Inflammatory macrophage (primary cell): ENCODE measurements at places on chromosomes 1 and 21.
A peak's percentile ranks its signal among the peaks of the same experiment; 100 is the strongest.

- no peak for DNase-seq
Measured at GRCh38 chr1:154572468-154573167, 5.0 kb downstream of the CHRNB2 start.

GRCh38 chr1:94608142-94608851, 66.7 kb upstream of the F3 start:
- no peak for DNase-seq

GRCh38 chr1:215273838-215274516, 191.4 kb downstream of the KCNK2 start:
- DNase-seq = no peak

- peak; percentile 94 for DNase-seq
Measured at GRCh38 chr21:45078877-45079281, 4.5 kb downstream of the ADARB1 start.

DNA sequence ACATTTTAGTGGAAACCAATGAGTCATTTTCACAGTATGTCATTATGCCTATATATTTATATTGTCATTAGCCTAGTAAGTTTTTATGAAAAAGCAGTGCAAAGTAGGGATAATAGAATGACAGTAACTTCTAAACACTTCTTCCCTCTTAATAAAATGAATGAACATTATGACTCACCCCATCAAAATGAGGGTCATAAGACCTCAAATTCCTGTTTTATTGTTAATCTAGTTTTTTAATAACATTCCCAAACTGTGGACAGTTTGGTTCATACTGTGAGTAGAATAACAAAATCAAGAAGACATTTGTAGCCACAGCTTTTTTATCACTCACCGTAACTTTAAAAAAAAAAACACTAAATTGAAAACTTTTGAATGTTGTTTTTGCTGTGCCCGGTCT, 160.5 kb downstream of the LRRC40 start:
- DNase-seq = no peak

DNA sequence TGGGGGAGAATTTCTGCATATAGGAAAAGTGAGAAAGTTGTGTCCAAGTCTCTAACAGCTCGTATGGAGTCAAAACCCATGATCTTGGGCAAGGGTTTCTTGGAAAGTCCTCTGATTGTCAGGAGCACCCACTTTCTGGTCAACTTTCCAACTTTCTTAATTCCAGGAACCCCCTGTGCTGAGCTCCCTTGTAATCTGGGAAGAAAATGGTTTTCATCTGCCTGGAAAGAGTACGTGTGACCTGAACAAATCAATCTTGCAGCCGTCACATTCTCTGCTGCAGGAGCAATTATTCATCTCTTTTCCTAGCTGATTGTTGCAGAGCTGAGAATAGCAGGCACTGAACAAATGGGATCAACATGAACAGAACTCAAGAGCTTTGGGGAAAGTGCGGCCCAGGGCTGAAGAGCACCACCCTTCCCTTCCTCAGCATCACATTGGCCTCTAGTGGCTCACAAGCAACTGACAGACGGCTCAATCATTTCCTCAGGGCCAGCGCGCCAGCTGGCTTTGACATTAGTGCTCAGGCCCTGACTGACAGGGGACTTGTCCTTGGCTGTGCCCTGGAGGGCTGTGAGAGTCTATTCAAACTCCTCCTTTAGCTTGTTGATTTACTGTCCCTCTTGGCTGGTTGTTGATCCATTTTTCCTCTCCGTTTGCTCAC, 295.2 kb downstream of the HLX start:
- peak; percentile 66 for DNase-seq

- DNase-seq = peak; percentile 57
Measured at GRCh38 chr21:33302055-33302454, 22.7 kb upstream of the IFNAR1 start.

DNA sequence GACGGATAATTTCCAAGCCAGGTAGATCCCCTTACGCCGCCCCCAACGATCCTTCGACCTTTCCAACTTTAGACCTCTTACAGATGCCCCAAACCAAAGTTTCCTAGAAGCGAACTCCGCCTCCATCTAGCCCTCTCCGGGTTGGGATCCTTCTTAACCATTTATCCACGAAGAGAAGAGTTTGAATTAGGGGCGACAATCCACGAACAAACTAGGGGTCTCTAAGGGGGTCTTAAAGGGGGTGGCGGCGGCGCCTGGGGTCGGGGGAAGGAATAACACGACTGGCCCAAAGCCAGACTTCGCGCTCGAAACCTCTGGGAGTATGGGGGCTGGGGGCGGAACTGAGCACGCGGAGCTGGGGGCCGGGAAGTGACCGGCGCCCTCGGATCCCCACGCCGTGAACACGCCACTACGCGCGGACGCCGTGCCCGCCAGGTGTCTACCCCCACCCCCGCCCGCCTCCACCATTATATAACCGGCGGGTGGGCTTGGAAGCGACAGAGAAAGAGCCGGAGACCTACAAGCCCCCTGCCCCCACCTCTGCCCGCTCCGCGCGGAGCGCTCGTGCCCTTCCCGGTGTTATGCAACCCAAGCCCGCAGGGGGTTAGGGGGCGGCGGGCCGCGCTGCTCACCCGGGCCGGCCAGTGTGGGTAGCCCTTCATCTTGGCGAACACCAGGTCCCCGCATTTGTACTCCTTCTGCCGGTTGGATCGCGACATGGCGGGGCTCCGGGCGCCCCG, 594 bp downstream of the HDGF start:
- peak; percentile 20 for DNase-seq

- peak; percentile 76 for DNase-seq
Measured at GRCh38 chr1:145891587-145892485, 6.2 kb upstream of the ANKRD35 start.

GRCh38 chr1:239819096-239819495, 272.6 kb upstream of the FMN2 start:
- no peak for DNase-seq

GRCh38 chr1:217062586-217062985, 339.4 kb upstream of the ESRRG start:
- no peak for DNase-seq

DNA sequence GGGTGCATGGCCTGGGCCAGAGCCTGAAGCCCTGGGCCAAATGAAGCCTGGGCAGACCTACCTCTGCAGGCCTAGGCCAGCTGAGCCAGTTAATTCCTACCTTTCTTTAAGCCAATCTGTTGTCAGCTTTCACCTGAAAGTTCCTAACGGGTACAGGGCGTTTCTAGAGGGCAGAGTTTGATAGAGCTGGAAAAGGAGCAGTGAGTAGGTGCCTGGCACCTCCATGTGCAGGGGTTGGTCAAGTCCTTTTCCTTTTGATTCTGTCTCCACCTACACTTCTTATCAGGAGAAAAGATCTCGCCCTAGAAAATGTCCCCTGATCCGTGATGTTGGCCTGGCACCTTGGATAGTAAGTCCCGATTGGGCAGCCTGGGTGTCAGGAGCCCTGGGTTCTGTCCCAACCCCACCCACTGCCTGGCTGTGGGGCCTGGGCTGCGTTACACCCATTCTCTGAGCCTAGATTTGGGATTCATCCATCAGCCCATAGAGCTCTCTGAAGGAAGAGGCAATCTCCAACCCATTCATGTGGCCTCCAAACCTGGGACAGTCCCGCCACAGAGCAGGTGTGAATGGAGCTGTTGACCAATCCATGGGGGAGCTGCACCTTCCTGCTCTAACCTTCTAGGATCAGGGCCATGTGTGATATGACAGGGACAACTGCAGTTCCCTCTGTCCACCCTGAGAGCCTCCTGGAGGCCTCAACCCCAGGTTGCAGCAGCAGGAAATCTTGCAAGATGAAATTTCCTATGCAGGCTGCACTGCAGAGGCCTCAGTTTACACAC, 304.3 kb downstream of the MATN1 start:
- DNase-seq = no peak

GRCh38 chr1:234899041-234899729, 229.5 kb downstream of the TOMM20 start:
- no peak for DNase-seq

DNA sequence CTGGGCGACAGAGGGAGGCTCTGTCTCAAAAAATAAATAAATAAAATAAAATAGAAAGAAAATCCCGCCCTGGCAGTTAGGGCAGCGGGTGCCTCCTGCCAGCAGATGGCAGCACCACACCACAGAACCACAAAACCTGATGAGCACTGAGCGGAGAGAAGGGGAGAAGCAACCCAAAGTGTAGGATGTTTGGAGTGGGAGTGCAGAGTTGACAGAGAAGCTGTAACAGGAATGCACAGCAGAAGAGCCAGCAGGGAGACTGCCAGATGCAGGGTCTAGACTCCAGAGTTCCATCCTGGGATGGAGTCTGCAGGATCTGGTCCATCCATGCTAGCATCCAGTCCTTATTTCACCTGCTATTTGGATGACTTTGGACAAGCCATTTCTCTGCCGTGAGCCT, 29.7 kb upstream of the KIRREL1 start:
- peak; percentile 73 for DNase-seq

- no peak for DNase-seq
Measured at GRCh38 chr1:117824616-117825015, 104.8 kb downstream of the GDAP2 start.

DNA sequence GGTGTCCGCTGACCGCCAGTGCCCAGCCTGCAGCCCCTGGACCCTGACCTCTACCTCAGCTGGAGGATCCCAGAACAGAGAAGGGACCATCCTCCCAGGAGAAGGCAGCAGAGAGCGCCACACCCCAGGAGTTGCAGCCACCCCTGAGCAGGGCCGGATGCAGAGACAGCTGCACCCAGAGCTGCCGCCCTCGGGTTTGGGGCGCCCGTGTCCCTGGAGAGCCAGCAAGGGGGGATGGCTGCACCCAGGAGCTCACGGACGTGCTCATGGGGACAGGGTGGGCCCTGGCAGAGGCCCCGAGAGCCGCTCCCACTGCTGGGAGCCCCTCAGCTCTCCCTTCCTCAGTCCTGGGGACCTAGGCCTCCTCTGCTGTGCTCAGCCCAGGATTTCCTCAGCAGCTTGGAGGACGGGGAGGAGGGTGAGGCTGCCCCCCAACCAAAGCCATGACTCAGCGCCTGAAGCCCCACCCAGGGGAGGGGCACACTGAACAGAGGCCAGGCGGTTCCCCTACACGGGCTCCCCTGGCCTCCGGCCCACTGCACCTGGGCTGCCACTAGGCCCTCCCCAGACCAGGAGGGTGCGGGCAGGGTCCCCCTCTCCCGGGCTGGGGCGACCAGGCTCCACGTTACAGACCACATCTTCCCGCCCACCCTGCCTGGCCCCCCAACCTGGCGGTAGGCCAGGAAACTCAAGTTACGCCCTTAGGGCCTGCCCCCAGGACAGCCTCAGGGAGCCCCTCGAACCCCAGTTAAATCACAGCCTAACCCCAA, 2.2 kb downstream of the ACAP3 start:
- DNase-seq = peak; percentile 44

GRCh38 chr1:7043719-7044535, 258.7 kb downstream of the CAMTA1 start:
- no peak for DNase-seq
